ENCODE measurements at places on chromosomes 6 and 20. TPM values are rescaled to one million over a fixed set of nuclear protein-coding genes. Genes with fewer than 3 reads are reported as not detected.

The RSPO4 gene
- not detected for total RNA-seq

The PERP gene
- total RNA-seq = 13.1 TPM

The TAGAP gene
- not detected for total RNA-seq

The SLC17A1 gene
- not detected for total RNA-seq

The UBE2C gene
- total RNA-seq = 20.7 TPM

The CD40 gene
- 10.1 TPM for total RNA-seq

The COMMD7 gene
- total RNA-seq = 22.7 TPM

The CRIP3 gene
- not detected for total RNA-seq
